ENCODE measurements at places on chromosomes 5 and 9.

DNA sequence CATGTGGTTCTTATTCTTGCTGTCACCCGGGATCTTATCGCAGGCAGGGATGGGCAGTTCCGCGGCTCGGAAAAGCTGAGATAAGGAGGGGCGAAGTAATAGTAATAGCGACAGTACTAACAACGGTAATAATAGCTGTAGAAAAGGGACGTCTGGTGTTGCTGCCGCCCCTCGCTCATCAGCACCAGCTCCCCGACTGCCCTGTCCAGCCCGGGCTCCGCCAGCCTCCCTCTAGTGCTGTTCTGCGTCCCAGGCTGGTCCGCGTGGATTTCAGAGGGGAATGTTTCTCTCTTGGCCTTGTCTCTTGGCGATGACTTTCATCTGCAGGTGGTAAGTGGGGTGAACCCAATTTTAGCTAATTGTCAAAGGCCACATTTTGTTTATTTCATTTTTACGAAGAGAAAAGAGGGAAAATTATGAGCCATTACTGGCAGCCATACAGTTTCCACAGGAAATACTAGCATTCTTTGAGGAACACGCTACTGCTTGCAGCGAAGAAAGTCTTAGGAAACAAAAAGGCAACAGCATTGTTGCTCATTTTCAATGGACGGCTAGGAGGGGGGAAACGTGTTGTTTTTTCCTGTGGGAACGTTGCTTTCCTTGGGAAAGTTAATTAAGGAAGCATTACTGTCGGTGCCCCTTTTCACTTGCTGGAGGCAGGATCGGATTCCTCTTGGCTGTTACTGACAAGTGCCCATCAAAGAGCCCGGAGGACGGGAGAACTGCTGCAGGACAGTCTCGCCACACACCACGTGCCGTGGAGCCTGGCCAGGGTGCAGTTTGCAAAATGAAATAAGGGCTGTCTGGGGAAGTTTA lies 762 bp downstream of the SNCAIP start:
- DNase-seq: no peak

DNA sequence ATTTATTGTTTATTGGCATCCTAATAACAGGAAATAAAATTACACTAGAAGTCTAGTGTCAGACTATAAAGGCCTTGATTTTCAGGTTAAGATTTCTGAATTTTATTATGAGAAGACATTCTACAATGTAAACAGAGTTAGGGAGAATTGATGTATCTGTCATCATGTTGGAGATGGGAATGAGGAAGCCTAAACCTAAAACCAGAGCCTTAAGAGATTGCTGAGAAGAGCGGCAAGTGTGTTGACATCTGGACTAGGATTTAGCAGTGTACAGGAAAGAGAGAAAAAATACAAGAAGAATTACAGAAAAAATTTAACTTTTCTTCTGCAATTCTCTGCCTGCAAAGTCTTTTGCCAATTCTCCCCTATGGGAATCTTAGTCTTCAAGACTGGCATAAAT lies 525.5 kb downstream of the NR2F1-AS1 start:
- DNase-seq: no peak

DNA sequence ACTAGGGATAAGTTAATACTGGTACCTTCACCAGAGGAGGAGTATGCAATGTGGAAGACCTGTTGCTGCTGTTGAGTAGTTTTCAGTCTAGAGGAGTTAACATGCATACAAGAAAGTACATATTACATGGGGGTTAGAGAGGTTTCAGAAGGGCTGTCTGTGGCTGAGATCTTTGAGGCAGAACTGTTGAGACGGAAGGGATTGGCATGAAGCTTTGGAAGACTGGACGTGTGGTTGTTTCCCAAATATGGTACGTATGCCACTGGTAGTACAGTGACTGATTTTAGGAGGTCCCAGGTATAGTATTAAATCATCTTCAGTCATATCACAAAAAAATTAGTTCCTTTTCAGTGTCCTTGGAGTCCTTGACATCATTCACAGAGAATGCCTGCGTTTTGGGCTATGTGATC lies 17.6 kb downstream of the TNFAIP8 start:
- no peak for DNase-seq

DNA sequence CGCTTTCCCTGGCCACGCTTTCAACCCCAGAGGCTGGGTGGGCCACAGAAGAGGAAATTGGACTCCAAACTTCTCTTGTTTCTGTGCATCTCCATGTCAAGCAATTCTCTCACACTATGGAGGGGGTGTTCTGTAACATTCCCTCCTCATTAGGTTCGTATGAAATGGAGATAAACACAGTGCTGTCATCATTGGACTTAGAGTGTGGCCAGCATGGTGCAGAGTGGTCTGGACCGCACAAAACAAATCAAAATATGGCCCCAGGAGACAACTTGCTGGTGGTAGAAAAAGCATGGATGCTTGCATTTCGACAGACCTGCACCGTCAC lies 655.2 kb downstream of the BNC2 start:
- no peak for DNase-seq

DNA sequence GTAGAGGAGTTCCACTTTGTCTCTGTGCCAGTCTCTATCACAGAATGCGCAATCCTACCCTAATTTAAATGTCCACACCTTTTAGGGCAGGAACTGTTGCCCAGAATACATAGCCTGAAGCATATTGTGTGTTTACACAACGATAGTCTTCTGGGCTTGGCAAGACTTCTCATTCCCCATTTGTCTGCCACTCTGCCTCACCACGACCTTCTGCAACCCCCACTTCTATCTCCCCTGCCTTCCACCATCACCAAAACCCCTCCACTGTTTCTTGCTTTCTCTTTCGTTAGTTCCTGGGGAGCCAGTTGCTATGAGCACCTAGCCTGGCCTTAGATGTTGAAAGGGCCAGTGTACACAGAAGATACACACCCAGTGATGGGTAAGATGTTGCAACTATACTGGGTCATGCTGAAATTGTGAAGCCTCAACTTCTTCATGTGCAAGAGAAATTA lies 883 bp upstream of the RNF145 start:
- no peak for DNase-seq

- no peak for DNase-seq
Measured at GRCh38 chr5:45512521-45512920, 183.7 kb downstream of the HCN1 start.

- no peak for DNase-seq
Measured at GRCh38 chr5:41447650-41448510, 62.5 kb downstream of the PLCXD3 start.

- DNase-seq: no peak
Measured at GRCh38 chr5:66898241-66898995, 298.2 kb downstream of the CD180 start.

DNA sequence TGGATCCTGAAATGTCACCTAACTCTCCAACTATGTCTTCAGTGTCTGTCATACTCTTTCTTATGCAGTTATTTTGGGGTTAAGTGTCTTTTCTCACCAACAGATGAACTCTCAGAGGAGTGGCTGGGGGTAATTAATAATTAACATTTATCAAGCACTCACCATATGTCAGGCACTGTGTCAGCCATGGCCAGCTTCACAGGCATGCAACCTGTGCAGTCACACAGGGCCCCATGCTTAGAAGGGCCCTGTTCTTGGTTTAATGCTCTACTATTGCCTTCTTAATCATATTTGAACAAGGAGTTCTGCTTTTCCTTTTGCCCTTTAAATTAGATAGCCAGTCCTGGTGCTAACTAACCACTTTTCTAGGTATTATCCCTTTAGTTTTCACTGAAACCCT lies 3.4 kb upstream of the GRPEL2 start:
- no peak for DNase-seq

DNA sequence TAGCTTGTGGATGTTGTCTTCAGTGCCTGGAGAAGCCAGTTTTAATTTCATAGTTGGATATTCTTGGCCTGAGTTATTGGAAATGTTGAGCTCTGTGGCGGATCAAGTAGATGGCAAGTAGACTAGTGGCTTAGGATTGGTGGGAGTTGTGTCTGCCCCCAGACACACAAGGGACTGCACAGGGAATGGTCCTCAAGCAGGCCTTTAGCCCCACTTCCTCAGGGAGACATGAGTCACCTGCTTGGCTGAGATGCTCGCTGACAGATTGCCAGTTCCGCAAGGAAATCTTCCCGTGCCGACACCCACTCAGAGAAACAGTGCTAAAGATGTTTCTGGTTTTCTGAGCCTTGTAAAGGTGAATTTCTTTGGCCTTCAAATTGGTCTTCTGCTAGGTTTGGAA lies 18.8 kb upstream of the CATSPER3 start:
- DNase-seq: no peak

- no peak for DNase-seq
Measured at GRCh38 chr9:108296056-108296455, 559.7 kb downstream of the ACTL7B start.

- DNase-seq: no peak
Measured at GRCh38 chr9:98563212-98563907, 145.4 kb downstream of the GABBR2 start.
